Stimulated activated CD8-positive, alpha-beta memory T cell treated with anti-CD3 and anti-CD28 coated beads, Interleukin-4, amount 100 ng/mL, for 24 hours (primary cell): ENCODE measurements at places on chromosomes 13 and 19.
A peak's percentile ranks its signal among the peaks of the same experiment; 100 is the strongest.

- no peak for DNase-seq
Observed at GRCh38 chr13:111397202-111397880, 76.9 kb downstream of the TEX29 start.

GRCh38 chr13:44818428-44818827 is 170.8 kb downstream of the NUFIP1 start:
- no peak for DNase-seq

- DNase-seq = no peak
Observed at GRCh38 chr19:32017176-32017953, 328.0 kb upstream of the ZNF507 start.

DNA sequence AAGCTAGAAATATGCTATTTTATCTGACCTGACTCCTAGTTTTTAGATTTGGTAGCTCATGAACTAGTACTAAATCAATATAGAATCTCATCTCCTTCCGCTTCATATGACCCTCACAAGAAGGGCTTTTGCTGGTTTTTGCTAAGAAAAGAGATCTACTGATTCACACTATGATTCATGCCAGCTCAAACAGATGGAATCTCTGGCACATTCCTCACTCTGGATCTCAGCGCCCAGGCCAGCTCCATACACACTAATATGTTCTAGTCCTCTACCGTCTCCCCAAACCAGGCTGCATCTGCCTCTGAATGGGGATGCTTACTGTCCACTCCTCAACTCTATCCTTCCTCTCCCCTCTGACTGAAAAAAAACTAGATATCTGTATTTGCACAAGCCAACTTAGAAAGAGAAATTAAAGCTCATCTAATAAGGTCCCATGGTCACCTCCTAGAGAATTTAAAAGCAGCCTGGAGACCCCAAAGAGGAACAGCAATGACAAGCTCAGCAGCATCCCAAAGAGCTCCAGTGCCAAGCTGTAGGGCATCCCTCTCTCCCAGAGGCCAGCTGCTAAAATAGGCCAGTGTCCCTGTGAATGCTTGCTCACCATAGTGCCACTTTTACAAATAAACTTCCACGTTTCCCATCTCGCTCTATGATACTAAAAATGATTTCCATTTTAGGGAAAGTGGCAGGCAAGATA is 74.9 kb downstream of the LHFPL6 start:
- no peak for DNase-seq

DNA sequence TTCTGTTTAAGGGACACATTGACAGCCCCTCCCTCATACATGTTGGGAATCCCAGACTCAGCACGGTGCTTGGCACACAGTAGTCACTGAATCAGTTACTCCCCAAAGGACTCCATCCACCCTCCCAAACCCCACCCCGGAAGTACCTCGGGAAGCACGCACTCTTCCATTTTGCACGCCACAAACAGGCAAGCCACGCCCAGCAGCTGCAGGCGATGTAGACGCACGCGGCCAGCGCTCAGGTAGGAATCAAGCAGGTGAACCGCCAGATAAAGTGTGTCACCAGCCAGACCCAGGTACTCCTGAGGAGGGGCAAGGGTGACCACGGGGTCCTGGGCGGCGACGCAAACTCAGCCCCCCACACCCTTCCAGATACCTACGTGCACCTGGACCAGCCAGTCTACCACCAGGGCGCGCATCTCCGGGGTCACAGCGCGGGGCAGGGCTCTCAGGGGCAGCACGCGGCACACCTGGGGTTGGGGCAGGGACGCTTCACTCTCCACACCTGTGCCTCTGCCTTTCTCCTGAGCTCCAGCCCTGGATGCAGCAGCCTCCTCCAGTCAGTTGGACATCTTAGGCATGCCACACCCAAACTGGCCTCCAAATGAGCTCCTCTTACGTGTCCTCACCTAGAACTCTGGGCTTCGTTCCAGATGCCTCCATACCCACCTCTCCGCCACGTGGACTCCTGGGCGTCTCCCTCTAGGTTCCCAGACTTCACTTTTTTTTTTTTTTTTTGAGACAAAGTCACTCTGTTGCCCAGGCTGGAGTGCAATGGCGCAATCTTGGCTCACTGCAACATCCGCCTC is 1.9 kb downstream of the CCNP start:
- DNase-seq = no peak

GRCh38 chr13:40682449-40683240 is 16.2 kb upstream of the FOXO1 start:
- no peak for DNase-seq

GRCh38 chr19:13629687-13630357 is 123.5 kb upstream of the CACNA1A start:
- no peak for DNase-seq

GRCh38 chr13:26785838-26786630 is 25.4 kb upstream of the GPR12 start:
- DNase-seq = peak; percentile 47

- no peak for DNase-seq
Observed at GRCh38 chr19:40803857-40804782, 5.1 kb downstream of the EGLN2 start.

- no peak for DNase-seq
Observed at GRCh38 chr19:15640294-15640903, at the start of gene CYP4F3. CYP4F3 (plus strand) TSS chr19:15640897; CDS start chr19:15641416, 519 bp downstream.

- no peak for DNase-seq
Observed at GRCh38 chr19:16585808-16586476, 13.7 kb upstream of the SLC35E1 start.

DNA sequence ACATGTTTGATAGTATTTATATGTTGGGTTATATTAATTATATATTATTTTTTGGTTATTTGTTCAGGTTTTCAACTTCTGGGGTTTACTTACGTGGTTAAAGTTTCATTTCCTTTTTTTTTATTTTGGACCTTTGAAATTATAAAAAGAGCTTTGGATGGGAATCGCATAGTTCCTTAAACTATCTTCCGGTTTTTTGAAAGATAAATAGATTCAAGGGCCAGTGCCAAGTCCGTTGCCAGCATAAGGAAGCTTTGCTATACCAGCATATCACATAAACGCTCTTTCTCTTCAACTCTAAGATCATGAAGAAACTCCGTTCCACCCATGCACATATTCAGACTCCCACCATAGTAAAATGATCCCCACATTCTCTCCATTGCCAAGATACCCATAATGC is 7.4 kb upstream of the OXGR1 start:
- DNase-seq = no peak

- no peak for DNase-seq
Observed at GRCh38 chr13:40290758-40291157, 375.7 kb downstream of the FOXO1 start.
